ENCODE measurements at places on chromosomes 2 and 18.

GRCh38 chr2:172322049-172322448, 105.3 kb upstream of the ITGA6 start:
- DNase-seq: no peak

DNA sequence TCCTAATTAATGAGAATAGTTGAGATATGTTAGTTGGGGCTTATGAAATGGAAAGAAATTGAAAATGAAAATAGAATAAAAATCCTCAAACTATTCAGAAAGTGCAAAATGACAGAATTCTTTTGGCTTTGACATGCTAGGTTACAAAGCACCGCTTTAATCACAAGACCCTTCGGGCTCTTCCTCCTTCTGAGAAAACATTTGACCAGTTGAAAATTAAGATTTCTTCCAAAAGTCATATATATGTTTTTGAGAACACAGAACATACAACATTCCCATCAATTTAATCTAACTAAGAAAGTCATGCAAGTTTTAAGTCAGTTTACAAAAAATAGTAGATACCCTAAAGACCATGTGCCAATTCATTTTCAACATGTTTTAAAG, 2.2 kb upstream of the SLC40A1 start:
- DNase-seq: no peak

- no peak for DNase-seq
Measured at GRCh38 chr2:6968319-6969100, 51.3 kb downstream of the RNF144A start.

GRCh38 chr18:23307567-23308295, 145.4 kb upstream of the RIOK3 start:
- no peak for DNase-seq

DNA sequence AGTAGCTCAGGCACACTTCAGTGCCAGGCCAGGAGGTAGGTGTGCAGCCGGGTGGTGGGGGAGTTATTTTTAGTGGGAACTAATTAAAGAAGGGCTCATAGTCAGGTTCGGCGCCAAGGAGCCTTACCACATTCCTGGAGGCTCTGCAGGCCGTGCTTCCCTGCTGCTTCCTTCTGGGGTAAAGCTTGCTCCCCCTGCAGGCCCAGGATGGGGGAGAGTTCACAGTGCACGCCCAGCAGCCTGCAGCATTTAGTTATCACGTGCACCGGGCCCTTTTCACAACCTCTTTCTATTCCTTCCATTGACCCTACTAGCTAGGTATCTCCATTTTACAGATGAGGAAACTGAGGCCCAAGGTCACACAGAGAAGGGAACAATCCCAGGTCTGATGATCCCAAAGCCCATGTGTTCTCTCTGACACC, 2.5 kb downstream of the KCNF1 start:
- DNase-seq: no peak

DNA sequence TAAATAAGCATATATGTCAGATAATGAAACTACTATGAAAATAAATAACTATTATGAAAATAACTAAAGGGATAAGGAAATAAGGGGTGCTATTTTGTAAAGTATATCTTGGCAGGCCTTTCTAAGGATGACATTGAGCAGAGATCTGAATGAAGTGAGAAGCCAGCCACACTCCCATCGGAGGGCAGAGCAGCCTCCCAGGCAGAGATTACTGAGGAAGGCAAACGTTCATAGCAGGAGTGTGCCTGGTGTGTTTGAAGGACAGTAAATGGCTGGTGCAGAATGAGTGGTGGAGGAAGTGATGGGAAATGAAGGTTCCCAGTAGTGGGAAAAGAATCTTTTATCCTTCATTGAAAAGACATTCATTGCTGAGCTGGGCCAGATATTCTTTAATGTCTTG, 62.5 kb downstream of the SPHKAP start:
- no peak for DNase-seq

DNA sequence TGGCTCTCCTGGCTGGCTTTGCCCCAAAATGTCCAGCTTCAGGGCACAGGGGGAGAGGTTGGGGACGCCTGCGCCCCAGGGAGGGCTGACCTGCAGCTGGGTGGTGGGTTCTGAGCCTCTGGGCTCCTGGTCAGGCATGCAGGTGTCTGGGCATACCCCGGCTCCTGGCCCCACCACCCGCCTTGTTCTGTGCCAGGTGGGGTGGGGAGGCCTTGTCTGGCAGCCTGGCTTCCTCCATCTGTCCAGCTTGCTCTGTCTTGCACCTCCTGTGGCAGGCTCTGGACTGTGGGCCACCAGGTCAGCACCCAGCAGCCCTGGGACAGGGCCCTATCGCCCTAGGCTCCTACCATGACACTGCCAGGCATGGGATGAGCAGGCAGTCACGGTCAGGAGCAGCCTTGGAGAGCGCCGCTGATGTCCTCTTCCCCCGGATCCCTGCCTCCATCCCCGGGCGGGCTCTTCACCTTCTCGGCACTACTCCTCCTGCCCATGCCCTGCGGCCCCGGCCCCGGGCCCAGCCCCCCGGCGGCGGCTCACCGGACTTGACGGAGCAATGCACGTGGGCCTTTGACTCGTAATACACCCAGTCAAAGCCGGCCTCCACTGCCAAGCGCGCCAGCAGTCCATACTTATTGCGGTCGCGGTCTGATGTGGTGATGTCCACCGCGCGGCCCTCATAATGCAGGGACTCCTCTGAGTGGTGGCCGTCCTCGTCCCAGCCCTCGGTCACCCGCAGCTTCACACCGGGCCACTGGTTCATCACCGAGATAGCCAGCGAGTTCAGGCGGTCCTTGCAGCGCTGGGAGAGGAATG, 3.6 kb downstream of the IHH start:
- no peak for DNase-seq

- no peak for DNase-seq
Measured at GRCh38 chr18:22841840-22842239, 91.3 kb upstream of the RBBP8 start.

GRCh38 chr2:12948961-12949353, 232.2 kb downstream of the TRIB2 start:
- peak; percentile 2 for DNase-seq

- DNase-seq: no peak
Measured at GRCh38 chr2:195937176-195937575, 131.5 kb downstream of the DNAH7 start.

GRCh38 chr2:195122653-195123052, 534.4 kb upstream of the SLC39A10 start:
- no peak for DNase-seq

GRCh38 chr18:8426401-8426800, 182.8 kb upstream of the RAB12 start:
- peak; percentile 1 for DNase-seq

GRCh38 chr2:189252991-189253675, 73.6 kb upstream of the COL5A2 start:
- no peak for DNase-seq

- no peak for DNase-seq
Measured at GRCh38 chr2:7621018-7621814, 704.0 kb downstream of the RNF144A start.

- DNase-seq: no peak
Measured at GRCh38 chr2:43100362-43100882, 126.0 kb downstream of the ZFP36L2 start.

- DNase-seq: no peak
Measured at GRCh38 chr18:12028674-12029073, 47.4 kb downstream of the IMPA2 start.

DNA sequence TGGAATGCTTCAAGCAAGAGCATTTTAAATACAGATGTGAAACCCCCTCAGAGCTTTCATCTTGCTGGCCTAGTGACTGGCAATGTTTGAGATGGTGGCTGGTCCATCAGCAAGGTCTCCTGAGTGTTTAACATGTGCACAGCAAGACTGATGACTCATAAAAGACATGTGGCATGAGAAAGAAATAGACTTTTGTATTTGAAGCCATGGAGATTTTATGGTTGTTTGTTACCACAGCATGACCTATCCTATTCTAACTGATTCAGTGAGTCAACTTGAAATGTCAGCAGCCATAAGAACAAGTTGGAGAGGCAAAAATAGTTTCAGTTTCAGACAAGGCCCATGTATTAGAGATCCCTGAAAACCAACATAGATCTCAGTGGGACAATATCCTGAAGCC, 154.7 kb upstream of the LYPD1 start:
- no peak for DNase-seq

- no peak for DNase-seq
Measured at GRCh38 chr2:215022418-215022817, 116.0 kb downstream of the ABCA12 start.

DNA sequence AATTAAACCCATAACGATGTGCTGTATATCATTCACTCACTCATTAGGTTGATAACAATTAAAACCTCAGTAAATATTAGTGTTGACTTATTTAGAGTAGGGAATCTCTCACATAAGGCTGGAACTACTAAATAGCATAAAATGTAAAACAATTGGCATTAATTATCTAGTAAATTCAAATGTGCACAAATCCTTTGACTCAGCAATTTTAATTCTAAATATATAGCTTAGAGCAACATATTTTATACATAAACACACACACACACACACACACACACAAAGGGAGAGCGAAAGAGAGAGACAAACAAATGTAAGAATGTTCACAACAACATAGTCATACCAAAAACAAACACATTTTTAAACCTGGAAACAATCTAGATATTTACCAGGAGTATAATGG, 443.1 kb upstream of the KCNH7 start:
- no peak for DNase-seq

GRCh38 chr2:161241894-161242293, 66.3 kb upstream of the PSMD14 start:
- DNase-seq: no peak

- no peak for DNase-seq
Measured at GRCh38 chr18:77635451-77635850, 385.8 kb downstream of the GALR1 start.

DNA sequence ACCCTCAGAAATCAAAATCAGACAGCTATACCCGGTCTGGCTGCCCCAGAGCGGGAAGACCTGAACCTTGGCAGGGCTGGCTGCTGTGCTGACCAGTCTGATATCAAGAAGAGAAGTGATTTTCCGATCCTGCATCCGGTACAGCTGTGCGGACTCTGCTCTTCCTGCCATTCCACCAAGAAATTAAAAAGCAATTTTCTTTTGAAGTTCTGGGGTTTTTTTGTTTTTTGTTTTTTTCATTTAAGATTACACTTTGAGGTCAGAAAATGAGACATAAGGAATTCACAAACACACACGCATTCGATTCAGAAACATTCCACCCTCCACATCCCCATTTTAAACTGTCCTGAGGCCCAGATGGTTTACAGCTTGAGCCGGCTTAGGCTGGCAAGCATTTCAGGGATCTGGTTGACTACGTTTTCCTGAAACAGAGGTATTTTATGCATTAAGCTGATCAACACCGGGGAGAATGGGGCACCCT, 156.5 kb downstream of the COL6A3 start:
- no peak for DNase-seq

DNA sequence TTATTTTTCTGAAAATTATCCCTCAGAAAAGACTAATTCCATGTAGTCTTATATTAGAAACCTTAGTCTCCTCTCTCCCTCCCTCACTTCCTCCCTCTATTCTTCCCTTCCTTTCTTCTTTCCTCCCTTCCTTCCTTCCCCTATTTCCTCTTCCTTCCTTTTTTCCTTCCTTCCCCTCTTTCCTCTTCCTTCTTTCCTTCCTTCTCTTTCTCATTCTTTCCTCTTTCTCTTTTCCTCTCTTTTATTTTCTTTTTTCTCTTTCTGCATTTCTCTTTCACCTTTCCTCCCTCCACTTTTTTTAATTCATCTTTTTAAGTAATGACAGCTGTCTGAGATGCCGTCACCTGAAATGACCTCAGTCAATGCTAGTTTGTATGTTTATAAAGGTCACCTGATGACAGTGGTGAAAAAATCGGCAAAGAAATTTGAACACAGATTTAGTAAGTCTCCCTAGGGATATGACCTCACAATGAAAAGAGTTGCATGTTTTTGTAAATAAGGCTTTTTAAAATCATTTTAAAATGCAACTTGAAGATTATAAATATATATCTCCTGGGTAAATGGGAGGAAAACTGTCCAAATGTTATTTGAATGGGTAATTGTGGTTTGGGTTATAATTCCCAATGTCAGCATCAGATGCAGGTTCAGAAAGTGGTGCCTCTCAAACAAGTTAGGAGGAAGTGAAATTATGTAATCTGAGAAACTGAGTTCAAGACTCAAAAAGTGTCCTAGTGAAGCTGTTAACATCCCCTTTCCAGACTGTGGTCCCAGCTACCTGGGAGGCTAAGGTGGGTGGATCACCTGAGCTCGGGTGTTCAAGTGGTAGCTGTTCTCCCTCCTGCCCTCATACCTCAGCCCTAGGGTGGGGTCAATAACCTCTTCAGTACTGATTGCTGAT, 90.3 kb upstream of the ST3GAL5 start:
- DNase-seq: no peak

DNA sequence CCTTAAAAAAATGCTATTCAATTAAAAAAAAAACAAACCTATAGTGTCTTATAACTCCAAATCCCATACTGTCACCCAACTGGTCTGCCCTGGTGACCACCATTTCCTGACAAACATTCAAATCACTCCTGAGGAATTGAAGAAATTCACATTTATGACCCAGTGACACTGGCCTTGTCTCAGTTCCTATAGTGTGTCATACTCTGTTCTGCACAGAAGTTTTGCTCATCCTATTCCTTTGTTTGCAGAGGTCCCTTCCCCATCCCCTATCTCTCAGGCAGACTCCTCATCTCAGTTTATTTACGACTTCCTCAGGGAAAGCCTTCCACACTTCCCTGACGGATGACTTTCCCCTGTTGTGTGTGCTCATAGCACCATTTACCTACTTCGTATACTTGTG, 14.7 kb downstream of the ZC3H6 start:
- DNase-seq: no peak

- DNase-seq: no peak
Measured at GRCh38 chr2:76861708-76862107, 660.5 kb downstream of the LRRTM4 start.

- DNase-seq: no peak
Measured at GRCh38 chr2:120559401-120559800, 176.3 kb upstream of the GLI2 start.

- no peak for DNase-seq
Measured at GRCh38 chr2:60875520-60875919, 5.9 kb upstream of the REL start.

DNA sequence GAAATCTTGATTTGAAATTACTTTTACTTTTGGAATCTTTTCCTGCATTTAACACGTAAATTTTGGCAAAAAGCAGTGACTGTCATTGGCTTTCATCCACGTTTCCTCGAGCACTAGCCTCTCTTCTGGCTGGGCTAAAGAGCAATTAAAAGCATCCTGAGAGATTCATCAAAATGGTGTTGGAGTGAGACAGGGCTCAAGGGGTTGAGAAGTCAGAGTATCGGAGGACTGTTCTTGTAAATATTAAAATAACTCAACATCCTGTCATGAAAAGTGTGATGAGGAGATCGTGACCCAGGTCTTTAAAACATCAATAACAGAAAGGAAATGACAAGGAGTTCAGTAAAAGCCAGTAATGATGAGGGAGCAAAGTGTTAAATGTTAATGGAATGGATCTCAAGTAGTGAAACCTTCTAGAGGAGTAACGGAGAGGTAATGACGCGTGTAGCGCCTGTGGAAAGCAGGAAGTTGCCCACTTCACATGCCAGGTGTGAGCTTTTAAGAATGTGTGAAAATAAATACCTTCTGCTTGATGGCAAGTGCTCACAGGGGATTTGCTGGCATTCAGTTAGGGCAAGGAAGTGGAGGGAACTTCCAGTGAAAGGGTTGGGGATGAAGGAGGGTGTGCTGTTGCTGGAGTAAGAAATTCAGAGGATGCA, 754.4 kb downstream of the ADCYAP1 start:
- no peak for DNase-seq
